Left renal pelvis (tissue), 4 donors: ENCODE measurements at places on chromosomes 5 and 9. TPM values are rescaled to one million over a fixed set of nuclear protein-coding genes. Genes with fewer than 3 reads are reported as not detected.
A peak's percentile ranks its signal among the peaks of the same experiment; 100 is the strongest.

NUP188 gene
- polyA plus RNA-seq, result 35.3 TPM

CLPTM1L gene
- 117 TPM for polyA plus RNA-seq

- DNase-seq, result no peak
These were observed 176.4 kb upstream of the CCNG1 start for GRCh38 chr5:163260961-163261360.

GRCh38 chr5:76341651-76342334 is 61.3 kb upstream of the IQGAP2 start:
- no peak for DNase-seq

DNA sequence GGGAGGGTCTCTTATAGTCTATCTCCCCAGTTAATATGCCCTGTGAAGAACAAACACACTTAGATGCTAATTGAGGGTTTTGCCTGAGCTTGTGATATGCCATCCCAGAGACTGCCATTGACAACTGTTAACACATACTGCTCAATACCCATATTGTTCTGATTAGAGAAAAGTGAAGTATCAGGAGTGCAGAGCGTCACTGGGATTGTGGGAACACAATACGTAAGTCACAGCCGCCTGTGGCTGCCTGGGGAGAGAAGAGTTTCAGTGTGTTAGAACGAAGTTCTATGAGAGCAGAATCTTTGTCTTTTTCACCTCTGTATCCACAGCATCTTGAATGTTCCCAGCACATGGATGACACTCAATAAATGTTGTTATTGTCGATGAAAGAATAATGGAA is 110.2 kb downstream of the MEF2C start:
- no peak for DNase-seq

LCN12 gene
- polyA plus RNA-seq, result 17.7 TPM

- DNase-seq, result no peak
These were observed 39.6 kb downstream of the RGS3 start for GRCh38 chr9:113503131-113503541.

DNA sequence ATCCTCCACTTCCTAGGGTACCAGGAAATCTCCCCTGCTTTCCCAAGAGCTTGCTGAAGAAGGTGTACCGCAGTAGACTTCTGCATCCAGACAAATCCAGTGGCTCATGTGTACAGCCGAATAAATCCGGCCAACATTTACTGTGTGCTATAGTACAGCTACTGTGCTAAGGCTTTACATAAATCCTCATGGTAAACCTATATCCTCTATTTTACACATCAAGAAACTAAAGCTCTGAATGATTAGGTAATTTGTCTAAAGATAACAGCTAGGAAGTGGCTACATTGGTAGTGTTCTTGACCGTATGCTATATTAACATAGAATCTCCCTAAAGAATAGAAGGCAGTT is 511 bp upstream of the WDR41 start:
- DNase-seq, result no peak

- no peak for DNase-seq
These were observed 302.4 kb downstream of the PDE4D start for GRCh38 chr5:59591162-59591561.

DNA sequence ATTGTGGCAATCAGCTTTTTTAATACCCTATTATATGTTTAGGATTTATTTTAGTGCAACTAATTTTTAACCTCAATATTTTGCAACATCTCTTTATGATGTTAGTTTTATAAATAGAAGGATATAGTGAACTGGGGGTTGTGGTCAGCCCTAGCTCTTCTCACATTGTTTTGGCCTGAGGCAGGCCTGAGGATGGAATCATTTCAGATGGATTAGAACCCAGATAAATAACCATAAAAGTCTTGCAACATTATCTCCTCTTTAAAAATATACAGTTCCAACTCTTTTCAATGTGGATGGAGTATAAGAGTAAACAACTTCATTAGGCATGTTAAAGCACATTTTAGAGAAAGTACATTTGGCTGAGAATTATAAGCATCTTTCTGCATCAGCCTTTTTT is 522.7 kb downstream of the NR2F1-AS1 start:
- DNase-seq, result no peak

ZNF462 gene
- 31.9 TPM for polyA plus RNA-seq

DNA sequence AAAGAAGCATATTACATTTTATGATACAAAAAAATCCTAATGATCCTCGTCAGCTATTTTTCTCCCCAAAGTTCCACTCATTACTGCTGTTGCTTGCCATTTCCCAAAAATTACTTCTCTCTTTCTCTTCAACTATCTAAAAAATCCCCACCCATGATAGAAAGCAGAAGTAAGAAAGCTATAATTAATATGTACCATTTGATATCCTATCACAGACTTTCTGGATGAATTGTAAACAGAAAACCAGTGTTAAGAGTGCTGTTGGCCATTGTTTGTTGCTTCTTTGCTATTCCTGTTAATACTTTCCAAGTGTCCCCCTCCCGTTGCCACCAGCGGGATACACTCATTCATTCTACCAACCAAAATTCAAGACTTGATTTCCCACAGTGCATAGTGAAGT is 136.3 kb upstream of the SMARCA2 start:
- no peak for DNase-seq

- DNase-seq, result no peak
These were observed 518 bp downstream of the SPRY4 start for GRCh38 chr5:142324136-142324870.

- DNase-seq, result peak; percentile 76
These were observed at the start of gene ZNF474 for GRCh38 chr5:122129306-122129705. Gene ZNF474 (plus strand): TSS chr5:122129546. CDS start chr5:122151991, 22,445 bp downstream.
